NCI-H2171 (cell line): ENCODE measurements at places on chromosomes 3 and 15.

DNA sequence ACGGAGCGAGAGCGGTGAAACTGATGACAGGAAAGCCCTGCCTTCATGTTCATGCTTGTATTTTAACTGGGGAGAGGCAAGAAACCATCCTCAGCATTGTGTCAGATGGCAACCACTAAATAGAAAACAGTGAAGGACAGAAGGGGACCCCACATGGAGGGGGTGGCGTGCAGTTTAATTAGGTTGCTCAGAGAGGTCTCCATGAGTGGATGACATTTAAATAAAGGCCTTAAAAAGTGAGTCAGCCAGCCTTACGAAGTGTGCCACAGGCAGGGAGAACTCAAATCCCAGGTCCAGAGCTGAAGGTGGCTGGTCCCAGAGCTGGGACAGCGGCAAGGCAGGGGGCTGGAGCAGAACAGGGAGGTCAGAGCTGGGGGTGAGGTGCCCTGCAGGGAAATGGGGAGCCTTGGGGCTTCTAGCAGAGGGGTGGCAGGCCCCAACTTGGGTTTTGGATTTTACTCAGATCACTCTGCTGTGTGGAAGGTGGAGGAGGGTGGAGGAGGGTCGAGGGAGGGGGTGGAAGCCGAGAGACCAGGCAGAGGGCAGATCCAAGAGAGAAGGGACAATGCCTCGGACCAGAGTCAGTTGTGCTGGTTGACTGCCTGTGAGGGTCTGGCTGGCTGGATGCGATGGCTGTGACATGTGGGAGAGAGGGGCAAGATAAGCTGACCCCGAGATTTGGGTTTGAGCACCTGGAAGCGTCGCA lies 73.7 kb downstream of the KLF13 start:
- DNase-seq, result no peak

DNA sequence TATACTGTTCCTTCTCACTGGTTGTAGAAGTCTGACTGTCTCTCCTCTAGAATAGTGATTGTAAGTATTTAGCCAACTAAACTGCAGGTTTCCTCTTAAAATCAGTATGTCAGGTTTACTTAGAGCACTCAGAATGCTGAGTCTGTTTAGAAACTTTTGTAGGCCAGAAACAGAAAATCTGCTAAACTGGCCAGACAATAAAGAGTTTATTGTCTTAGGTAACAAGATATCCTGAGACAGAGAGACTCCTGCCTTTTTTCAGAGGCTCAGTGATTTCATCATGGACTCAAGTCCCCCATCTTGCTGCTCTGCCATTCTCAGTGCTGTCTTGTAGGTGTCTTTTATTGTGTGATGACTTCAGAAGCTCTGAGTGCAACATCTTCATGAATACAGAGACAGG lies 279.0 kb downstream of the MFSD1 start:
- no peak for DNase-seq

- DNase-seq, result no peak
Observed at GRCh38 chr3:37303416-37303815, 129.0 kb upstream of the LRRFIP2 start.

DNA sequence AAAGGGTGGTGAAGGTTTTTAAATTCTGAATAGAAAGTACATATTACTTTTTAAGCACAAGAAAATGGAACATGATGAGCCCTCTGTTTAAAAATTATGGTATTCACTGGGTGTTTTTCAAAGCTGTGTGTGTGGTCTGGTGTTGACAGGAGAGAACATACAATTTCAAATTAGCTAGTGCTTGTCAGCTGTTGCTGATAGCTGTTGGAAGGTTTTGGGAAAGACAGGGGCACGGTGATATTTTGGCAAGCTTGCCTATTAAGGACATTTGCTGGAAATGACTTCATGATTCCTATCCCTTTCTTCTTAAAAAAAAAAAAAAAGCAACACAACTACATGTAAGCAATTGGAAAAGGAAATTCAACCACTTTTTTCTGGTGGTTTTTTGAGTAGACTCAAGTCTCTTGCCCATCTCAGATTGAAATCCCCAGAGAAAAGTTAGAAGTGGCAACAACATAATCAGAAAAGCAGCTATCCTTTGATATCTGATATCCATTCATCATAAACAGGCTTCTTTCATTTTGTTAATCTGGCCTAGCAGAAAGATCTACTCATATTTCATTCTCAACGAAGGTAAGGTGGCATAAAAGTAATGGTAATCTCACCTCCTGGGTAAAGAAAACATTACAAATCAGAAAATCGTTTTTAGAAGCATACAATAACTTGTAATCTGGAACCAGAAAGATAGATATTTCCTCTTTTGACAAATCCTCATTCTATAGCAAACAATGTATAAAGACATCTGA lies 130.0 kb downstream of the RBMS3 start:
- DNase-seq, result peak; percentile 69

GRCh38 chr3:161558236-161558635 lies 61.6 kb downstream of the OTOL1 start:
- no peak for DNase-seq

DNA sequence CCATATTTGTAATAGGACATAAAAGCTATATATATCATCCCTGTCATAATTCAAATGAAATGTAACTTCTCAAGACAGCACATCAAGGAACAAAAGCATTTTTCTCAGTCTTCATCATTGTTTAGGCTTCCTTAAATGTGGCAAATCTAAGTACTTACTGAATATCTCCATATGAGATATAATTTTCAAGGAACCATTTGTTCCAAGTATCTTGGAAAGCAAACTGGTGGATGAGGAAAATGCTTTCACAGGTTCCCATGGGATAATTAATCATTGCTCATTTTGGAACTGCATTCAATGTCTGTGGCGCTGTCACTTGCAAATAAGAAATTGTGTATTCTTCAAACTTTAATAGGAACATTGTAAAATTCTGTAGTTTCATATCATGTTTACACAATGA lies 52.6 kb upstream of the ZNF385D start:
- no peak for DNase-seq

DNA sequence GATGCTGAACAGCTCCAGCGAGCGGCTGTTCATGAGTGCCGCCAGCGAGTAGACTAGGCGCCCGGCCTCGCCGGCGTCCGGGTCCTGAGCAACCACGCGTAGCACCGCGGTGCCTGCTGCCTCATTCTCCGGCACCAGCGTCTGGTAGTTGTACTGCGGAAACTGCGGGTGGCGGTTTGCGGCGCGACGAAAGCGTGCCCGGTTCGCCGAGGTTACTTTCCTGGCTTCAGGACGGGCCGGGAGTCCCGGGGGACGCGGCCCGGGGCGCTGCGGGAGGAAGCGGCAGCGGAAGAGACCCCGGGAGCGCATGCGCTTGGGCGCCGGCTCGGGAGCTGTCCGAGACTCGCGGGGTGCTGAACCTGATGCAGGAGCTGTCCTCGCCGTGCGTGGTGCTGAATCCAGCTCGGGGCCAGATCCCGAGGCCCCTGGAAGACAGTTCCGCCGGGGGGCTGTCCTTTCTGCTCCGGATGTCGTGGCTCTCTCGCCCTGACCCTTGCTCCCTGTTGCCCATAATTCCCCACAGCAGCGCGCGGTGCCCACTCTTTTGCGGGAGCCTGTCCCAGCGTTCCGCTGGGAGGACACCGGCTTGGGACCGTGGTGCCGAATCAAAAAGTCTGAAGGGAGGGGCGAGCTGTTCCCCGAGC lies 1.1 kb downstream of the CELSR3 start:
- DNase-seq, result no peak

- DNase-seq, result no peak
Observed at GRCh38 chr3:178140531-178141304, 395.5 kb upstream of the KCNMB2 start.

- DNase-seq, result no peak
Observed at GRCh38 chr3:3212781-3213440, 33.4 kb upstream of the CRBN start.

- no peak for DNase-seq
Observed at GRCh38 chr3:46599590-46599989, 12.7 kb upstream of the FAM240A start.

GRCh38 chr15:85005746-85006145 lies 24.1 kb downstream of the PDE8A start:
- DNase-seq, result no peak

DNA sequence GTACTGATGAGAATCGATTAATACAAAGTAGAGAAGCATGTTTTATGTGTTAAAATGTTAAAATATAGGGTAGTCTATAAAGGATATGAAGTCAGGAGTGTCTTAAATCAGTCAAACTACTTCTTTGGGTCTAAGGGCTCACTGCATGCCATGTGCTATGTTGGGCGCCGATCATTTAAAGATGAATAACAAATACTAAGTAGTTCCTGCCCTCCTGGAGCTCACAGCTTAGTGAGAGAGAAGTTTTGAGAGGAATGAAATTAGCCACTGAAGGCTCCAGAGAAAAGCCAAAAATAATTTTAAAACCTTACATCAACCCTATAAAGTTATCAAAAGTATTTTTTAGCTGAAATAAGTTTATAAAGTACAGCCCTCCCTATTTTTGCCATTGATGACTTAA lies 44.5 kb downstream of the BLM start:
- no peak for DNase-seq

- DNase-seq, result no peak
Observed at GRCh38 chr3:141407047-141407446, 38.7 kb downstream of the ZBTB38 start.

DNA sequence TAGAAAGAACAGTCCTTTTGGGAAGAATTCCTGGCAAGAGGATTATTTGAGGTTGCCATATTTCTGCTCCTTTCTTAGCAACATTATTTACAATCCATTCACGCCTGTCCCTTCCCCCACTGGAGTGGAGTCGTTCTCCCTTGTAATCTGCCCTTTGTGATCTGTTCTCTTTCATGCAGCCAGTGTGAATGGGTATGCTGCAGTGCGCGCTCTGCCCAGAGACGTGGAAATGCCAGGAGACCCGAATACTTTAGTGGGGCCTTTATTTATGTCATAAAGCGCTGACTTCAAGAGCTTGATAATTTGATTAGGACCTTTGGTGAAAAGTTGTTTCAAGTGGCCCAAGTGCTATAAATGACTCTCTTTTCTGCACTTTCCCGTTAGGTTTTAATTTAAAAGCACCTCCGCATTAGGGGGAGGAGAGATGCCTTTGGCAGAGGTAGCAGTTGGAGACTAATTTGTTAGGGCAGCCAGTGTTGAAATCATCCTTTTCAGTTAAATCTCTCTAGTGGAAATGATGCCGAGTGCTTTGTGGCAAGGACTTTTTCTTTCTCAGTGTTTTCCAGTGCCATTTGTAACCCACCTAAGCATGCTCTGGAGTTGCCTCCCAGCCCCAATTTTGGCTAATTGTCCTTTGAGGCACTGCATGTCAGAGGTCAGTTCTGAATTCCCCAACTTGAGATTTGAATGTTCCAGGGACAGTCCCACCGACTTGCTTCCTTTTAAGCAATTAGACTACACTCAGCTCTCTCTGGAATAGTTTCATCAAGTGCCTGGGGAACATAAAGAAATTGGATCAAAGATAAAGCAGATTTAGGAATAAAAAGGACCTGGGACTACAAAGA lies 52.4 kb downstream of the PSMD6 start:
- DNase-seq, result no peak

DNA sequence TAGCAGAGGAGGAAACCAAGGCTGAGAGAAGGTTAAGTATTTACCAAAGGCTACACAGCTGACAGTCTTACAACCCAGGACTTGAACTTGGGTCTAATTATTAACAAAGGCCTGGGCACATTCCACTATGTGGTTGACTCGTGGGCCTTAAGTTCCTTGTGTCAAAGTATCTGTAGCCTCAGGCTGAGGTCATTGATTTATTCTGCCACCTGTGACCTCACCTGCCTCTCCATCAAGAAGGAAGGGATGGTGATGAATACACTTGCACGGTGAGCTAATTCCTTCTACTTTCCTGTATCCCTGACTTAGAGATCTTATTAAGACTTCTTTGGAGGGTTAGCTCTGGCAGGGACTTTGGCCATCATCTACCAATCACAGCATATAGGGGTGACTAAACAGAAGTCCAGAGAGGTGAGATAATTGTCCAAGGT lies 19.9 kb upstream of the LRRC58 start:
- DNase-seq, result no peak

GRCh38 chr15:69704700-69705099 lies 252.1 kb downstream of the RPLP1 start:
- DNase-seq, result no peak

DNA sequence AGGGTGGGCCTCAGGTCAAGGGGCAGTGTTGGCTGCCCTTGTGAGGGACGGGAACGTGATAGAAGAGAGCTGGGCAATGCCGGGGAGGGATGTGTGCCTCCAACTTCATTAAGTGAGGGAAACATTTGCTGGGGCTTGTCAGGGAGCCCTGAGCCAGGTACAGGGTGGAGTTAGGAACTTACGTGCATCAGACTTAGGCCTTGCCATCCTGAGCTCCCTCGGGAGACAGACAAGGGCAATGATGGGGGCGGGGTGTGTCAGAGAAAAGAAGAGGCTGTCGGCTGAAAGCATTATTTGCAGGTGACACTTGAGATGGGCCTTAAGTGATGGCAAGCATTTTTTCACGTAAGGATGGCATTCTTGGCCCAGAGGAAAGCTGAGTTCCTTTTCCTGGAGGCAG lies 1.6 kb downstream of the FAM131A start:
- DNase-seq, result peak; percentile 74

- no peak for DNase-seq
Observed at GRCh38 chr3:169256027-169256426, 407.5 kb downstream of the MECOM start.

DNA sequence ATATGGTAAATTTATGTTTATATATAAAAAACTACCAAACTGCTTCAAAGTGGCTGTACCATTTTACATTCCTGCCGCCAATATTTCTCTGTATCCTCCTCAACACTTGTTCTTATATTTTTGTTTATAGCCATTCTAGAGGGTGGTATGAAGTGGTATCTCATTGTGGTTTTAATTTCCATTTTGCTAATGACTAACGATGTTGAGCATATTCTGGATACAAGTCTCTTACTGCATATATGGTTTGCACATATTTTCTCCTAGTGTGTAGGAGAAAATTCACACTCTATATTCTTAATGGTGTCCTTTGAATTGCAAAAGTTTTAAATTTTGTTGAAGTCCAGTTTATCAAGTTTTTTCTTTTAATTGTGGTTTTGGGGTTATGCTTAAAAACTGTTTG lies 15.1 kb downstream of the NMD3 start:
- no peak for DNase-seq

- no peak for DNase-seq
Observed at GRCh38 chr15:25930931-25931330, 67.8 kb upstream of the ATP10A start.

DNA sequence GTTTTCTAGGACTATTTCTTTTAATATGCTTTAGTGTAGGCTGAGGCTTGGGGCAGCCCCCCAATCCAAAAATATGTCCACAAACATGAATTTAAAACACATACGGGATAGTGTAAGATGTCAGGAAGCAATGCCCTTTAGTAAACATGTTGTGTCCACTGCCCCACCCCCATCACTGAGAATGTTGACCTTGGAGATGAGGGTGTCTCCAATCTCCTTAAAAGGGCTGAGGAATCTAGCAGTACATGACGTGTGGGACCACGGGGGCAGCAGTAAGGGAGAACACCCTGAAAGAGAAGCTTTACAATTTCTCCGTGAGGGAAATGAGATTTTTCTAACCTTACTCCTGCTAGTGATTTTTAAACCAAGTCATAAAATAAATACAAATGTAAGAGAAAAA lies 84.7 kb downstream of the SQOR start:
- no peak for DNase-seq

- DNase-seq, result no peak
Observed at GRCh38 chr3:168645180-168645579, 549.5 kb upstream of the GOLIM4 start.

- DNase-seq, result no peak
Observed at GRCh38 chr3:119177321-119177720, 3.9 kb downstream of the UPK1B start.

GRCh38 chr3:196124608-196125007 lies 42.7 kb upstream of the TFRC start:
- DNase-seq, result no peak

GRCh38 chr3:150515210-150515609 lies 31.1 kb downstream of the SERP1 start:
- no peak for DNase-seq

- DNase-seq, result peak; percentile 6
Observed at GRCh38 chr15:72540606-72541237, 66.6 kb downstream of the ARIH1 start.
